ENCODE measurements at places on chromosomes 3 and 15.

DNA sequence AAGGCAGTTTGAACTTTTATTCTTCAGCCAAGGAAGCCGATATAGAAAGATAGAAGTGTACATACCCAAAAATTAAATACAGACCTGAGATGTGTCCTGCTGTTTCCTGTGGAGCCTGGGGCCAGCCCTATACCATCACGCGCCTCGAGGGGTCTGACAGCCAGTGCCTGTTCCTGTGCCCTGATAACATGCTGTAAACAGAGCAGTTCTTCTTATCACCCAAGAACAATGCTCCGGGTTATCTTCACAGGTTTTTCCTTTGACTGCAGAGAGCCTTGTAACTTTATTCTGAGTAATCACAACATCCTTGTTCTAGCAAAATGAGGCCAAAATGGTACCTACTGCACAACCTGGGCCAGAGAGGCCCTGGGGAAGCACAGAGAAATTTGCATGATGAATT lies 289.7 kb upstream of the CHRM5 start:
- H3K27ac ChIP-seq: no peak overlapping the region
- no peaks in the 10 kb centered on the region for H3K27me3 ChIP-seq
- no peaks in the 10 kb centered on the region for H3K36me3 ChIP-seq
- H3K4me1 ChIP-seq: no peaks in the 10 kb centered on the region

- no peak for DNase-seq
- H3K27ac ChIP-seq: no peak overlapping the region
- no peaks in the 10 kb centered on the region for H3K4me1 ChIP-seq
- no peak overlapping the region for H3K4me3 ChIP-seq
Measured at GRCh38 chr3:159886050-159886449, 102.6 kb upstream of the IL12A start.

GRCh38 chr3:151639418-151639740 lies 94.3 kb upstream of the AADACL2 start:
- H3K27me3 ChIP-seq: no peaks in the 10 kb centered on the region
- H3K4me1 ChIP-seq: no peaks in the 10 kb centered on the region
- no peaks in the 10 kb centered on the region for H3K36me3 ChIP-seq
- H3K27ac ChIP-seq: no peak overlapping the region
- DNase-seq: no peak

- H3K27me3 ChIP-seq: no peaks in the 10 kb centered on the region
- no peaks in the 10 kb centered on the region for H3K4me1 ChIP-seq
- DNase-seq: no peak
- no peak overlapping the region for H3K4me3 ChIP-seq
Measured at GRCh38 chr3:29555590-29555989, 274.7 kb downstream of the RBMS3 start.

DNA sequence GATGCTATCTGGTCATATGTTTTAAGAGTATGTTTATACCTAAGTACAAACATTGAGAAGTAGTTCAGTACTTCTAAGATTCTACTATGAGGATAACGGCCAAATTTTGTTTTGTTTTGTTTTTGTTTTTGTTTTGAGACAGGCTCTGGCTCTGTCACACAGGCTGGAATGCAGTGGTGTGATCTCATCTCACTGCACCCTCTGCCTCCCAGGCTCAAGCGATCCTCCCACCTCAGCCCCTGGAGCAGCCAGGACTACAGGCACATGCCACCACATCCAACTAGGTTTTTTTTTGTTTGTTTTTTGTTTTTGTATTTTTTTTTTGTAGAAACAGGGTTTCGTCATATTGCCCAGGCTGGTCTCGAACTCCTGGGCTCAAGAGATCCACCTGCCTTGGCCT lies 47.5 kb upstream of the RPS17 start:
- no peak for DNase-seq
- no peak overlapping the region for H3K27ac ChIP-seq
- H3K4me1 ChIP-seq: no peaks in the 10 kb centered on the region
- H3K4me3 ChIP-seq: no peak overlapping the region
- H3K36me3 ChIP-seq: no peaks in the 10 kb centered on the region
- no peaks in the 10 kb centered on the region for H3K27me3 ChIP-seq

GRCh38 chr3:170154569-170155143 lies 26.9 kb downstream of the PHC3 start:
- no peak for DNase-seq
- H3K27ac ChIP-seq: peak overlapping the region; percentile 43
- H3K4me3 ChIP-seq: no peak overlapping the region
- H3K36me3 ChIP-seq: no peaks in the 10 kb centered on the region

DNA sequence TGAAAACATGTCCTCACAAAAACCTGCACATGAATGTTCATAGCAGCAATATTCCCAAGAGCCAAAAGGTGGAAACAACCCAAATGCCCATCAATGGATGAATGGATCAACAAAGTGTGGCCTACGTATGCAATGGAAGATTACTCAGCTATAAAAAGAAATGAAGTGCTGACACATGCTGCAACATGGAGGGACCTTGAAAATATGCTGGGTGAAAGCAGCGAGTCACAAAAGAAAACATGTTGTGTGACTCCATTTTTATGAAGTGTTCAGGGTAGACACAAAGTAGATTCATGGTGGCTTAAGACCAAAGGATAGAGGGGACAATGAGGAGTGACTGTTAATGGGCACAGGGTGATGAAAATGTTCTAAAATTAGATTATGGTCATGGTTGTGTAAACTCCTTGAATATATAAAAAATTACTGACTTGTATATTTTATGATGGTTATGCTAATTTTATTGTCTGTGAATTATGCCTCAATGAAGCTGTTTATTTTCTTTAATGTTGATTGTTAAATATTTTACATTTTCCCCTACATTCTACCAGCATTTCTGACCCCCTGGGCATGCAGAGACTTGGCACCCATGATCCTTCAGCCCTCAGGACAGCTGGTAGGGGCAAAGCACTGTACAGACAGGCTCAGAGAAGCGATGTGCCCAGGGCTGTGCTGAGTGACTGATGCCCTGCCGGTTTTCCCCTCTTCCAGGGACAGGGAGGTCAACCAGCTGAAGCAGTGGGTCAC lies 37.8 kb downstream of the CFAP100 start:
- DNase-seq: no peak
- H3K4me3 ChIP-seq: no peak overlapping the region
- H3K4me1 ChIP-seq: no peaks in the 10 kb centered on the region
- H3K36me3 ChIP-seq: peaks cover 10% of the 10 kb centered on the region
- no peaks in the 10 kb centered on the region for H3K27me3 ChIP-seq
- H3K27ac ChIP-seq: no peak overlapping the region

DNA sequence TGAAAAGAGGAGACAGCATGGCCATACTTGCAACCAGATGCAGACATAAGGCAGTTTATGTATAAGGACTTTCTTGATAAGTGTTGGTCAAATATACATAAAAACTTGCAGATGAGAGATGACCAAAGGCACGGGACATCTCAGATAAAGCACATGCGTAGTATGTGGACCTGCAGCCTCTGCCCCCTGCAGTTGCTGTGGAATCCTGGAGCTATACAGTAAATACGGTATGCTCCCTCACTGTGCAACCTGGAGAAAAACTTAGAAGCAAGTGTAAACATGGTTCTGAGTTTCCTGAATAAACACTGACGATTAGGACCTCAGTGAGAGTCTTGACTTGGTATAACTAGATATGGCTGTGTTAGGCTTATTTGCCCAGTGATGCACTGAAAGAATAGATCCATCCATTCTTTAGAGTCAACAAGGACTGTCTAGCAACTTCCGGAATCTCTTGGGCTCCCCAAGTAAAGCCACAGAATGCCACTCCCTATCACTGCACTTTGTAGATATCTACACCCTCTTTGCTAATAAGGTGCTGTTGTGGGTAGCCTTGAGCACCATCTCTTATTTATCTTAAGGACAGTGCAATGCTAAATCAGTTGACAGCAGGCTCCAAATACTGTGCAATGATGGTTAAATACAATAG lies 40.2 kb downstream of the GJD2 start:
- no peaks in the 10 kb centered on the region for H3K4me1 ChIP-seq
- H3K27ac ChIP-seq: no peak overlapping the region
- DNase-seq: no peak
- no peaks in the 10 kb centered on the region for H3K27me3 ChIP-seq
- no peaks in the 10 kb centered on the region for H3K36me3 ChIP-seq

- H3K36me3 ChIP-seq: no peaks in the 10 kb centered on the region
- peaks cover 10% of the 10 kb centered on the region for H3K4me1 ChIP-seq
- no peak for DNase-seq
Measured at GRCh38 chr15:74816624-74817369, 4.2 kb downstream of the LMAN1L start.

DNA sequence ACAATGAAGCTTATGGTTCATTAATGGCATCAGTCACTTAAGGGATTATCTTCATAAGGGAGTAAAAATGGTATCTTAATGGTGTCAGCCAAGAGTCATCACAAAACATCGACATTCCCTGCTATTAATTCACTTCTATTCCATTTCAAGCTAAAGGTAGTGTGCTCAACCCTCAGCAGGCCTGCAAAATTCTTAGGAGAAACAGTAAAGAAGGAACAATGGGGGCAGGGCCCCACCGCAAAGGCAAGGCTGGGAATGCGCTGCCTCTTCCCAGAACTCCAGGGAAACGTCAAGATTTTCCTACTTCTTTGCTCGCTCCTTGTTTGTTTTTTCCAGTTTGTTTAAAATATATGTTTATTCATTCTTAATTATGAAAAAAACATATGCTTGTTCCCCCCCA lies 187.3 kb upstream of the TSC22D2 start:
- H3K36me3 ChIP-seq: no peaks in the 10 kb centered on the region
- H3K4me1 ChIP-seq: peaks cover 5% of the 10 kb centered on the region
- no peak overlapping the region for H3K4me3 ChIP-seq
- H3K27ac ChIP-seq: no peak overlapping the region

DNA sequence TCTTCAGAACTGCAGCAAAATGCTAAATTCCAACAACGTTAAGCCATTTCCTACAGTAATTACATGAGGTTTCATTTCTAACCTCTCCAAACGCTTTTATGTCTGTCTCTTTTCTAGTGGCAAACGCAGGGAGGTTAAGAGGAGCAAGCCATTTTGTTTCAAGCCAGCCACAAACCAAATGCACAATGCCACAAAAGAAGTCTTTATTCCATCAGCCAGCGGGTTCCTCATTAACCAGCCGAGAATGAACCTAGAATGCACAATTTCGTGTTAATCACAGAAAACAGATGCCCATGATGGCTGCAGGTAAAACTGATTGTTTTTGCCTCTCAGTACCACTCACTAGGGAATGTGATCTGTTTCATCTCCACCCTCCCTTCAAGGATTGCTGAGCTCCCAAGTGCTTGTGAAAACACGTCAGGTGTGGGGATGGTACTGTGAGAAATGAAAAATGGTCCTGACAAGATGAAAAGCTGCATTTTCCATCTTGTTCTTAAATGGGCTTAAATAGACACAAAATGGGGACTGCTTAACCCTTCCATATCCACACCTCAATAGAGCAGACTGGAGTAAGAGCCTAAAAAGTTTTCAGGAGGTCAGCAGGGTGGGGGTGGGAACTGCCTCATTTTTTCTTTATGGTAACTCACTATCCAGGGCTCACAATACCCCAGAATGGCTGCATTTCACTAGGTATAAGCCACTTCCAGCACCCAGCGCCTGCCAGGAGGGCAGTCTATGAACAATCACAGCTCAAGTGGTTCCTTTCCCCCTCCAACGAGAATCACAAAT lies 277.1 kb downstream of the MAGI1 start:
- DNase-seq: no peak
- no peak overlapping the region for H3K4me3 ChIP-seq
- H3K36me3 ChIP-seq: no peaks in the 10 kb centered on the region
- H3K27me3 ChIP-seq: no peaks in the 10 kb centered on the region
- H3K4me1 ChIP-seq: no peaks in the 10 kb centered on the region

- H3K4me3 ChIP-seq: no peak overlapping the region
- H3K4me1 ChIP-seq: no peaks in the 10 kb centered on the region
- H3K27ac ChIP-seq: no peak overlapping the region
- no peaks in the 10 kb centered on the region for H3K27me3 ChIP-seq
- no peaks in the 10 kb centered on the region for H3K36me3 ChIP-seq
Measured at GRCh38 chr3:57961177-57961827, 46.9 kb upstream of the FLNB start.

DNA sequence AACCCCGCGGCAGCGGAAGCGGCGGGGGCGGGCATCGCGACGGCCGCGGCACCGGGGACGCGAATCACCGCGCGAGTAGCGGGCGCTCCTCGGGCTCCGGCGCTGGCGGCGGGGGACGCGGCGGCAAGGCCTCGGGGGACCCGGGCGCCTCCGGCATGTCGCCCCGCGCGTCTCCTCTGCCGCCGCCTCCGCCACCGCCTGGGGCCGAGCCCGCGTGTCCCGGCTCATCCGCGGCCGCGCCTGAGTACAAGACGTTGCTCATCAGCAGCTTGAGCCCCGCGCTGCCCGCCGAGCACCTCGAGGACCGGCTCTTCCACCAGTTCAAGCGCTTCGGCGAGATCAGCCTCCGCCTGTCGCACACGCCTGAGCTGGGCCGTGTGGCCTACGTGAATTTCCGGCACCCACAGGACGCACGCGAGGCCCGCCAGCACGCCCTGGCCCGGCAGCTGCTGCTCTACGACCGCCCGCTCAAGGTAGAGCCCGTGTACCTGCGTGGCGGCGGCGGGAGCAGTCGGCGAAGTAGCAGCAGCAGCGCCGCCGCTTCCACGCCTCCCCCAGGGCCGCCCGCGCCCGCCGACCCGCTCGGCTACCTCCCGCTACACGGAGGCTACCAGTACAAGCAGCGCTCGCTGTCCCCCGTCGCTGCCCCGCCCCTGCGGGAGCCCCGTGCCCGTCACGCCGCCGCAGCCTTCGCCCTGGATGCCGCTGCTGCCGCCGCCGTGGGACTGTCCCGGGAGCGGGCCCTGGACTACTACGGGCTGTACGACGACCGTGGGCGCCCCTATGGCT lies 675 bp downstream of the RBM15B start:
- DNase-seq: peak; percentile 71
- peak overlapping the region; percentile 79 for H3K27ac ChIP-seq
- H3K36me3 ChIP-seq: peaks cover 47% of the 10 kb centered on the region
- peaks cover 69% of the 10 kb centered on the region for H3K4me1 ChIP-seq

GRCh38 chr3:24336101-24336500 lies 158.5 kb downstream of the THRB start:
- no peak for DNase-seq
- H3K36me3 ChIP-seq: no peaks in the 10 kb centered on the region
- no peak overlapping the region for H3K4me3 ChIP-seq
- H3K27me3 ChIP-seq: no peaks in the 10 kb centered on the region
- no peaks in the 10 kb centered on the region for H3K4me1 ChIP-seq
- H3K27ac ChIP-seq: no peak overlapping the region

- H3K27ac ChIP-seq: no peak overlapping the region
- no peak for DNase-seq
- no peak overlapping the region for H3K4me3 ChIP-seq
- no peaks in the 10 kb centered on the region for H3K27me3 ChIP-seq
- no peaks in the 10 kb centered on the region for H3K4me1 ChIP-seq
Measured at GRCh38 chr3:143146486-143147274, 27.1 kb downstream of the CHST2 start.

- peaks cover 42% of the 10 kb centered on the region for H3K4me1 ChIP-seq
- no peaks in the 10 kb centered on the region for H3K36me3 ChIP-seq
- no peak overlapping the region for H3K4me3 ChIP-seq
- DNase-seq: no peak
Measured at GRCh38 chr3:133443649-133444422, 44.0 kb downstream of the BFSP2 start.

DNA sequence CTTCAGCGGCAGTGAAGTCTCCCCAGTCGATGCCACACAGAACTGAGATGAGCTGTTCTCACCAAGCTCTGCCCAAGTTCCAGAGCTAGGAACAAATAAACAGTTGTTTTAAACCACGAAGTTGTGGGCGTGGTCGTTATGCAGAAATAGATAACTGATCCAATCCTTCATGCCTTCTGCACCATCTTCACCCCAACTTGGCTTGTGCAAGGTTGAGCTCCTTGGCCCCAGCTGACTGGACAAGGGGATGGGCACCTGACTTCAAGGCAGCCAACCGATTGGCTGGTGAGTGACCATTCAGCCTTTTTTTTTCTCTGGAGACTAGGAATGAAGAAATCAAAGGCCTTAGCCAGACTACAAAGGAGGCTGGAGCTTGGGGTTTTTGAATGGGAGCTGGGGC lies 23.9 kb downstream of the LINGO1 start:
- H3K36me3 ChIP-seq: no peaks in the 10 kb centered on the region
- H3K4me1 ChIP-seq: no peaks in the 10 kb centered on the region
- H3K27ac ChIP-seq: no peak overlapping the region
- H3K27me3 ChIP-seq: no peaks in the 10 kb centered on the region
